ENCODE measurements at places on chromosomes 13 and 19. TPM values are rescaled to one million over a fixed set of nuclear protein-coding genes. Genes with fewer than 3 reads are reported as not detected.

DNA sequence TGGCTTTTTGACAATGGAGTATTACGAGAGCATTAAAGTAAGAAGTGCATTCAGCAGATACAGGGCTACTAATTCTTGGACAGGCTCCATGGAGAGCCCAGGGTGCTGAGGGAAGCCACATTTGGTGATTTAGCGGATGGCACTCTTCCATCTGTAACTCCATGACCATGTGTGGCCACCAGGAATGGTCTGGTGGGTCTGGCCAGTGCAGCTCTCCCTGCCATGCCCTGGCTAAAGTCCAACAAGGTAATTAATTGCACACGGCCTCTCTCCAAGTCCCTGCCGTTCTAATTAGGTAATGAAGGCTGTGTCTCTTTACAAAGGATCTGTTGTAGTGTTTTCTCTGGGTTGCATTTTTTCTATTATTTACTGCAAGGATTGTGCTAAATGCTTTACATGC lies 4.3 kb upstream of the ZFR2 start:
- ATAC-seq, result no peak

DNA sequence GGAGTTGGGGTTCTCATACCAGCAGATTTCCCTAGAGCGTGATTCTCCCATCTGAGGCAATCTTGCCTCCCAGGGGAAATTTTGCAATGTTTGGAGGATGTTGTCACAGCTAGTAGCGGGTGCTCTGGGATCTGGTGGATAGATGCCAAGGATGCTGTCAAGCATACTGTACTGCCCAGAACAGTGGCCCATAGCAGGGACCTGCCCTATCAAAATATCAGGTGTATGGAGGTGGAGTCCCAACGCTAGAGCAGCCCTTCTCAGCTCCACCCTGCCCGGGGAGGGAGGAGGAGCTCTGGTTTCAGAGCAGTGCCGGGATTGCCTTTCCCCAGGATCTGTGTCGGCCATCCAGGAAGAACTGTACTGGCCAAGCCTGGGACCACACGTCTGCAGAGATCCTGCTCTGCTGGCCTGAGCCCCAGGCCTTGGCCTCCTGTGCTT lies 10.9 kb upstream of the QTRT1 start:
- ATAC-seq, result peak; percentile 23

DNA sequence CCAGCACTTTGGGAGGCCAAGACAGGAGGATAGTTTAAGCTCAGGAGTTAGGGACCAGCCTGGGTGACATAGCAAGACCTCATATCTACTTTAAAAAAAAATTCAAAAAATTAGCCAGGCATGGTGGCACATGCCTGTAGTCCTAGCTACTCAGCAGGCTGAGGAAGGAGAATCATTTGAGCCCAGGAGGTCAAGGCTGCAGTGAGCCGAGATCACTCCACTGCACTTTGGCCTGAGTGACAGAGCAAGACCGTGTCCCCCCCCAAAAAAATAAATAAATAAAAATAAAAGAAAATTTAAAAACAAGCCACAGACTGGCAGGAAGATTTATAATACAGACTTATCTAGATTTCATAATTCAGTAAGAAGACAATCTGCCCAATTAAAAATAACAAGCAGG lies 14.8 kb downstream of the PSPC1 start:
- ATAC-seq, result no peak

DNA sequence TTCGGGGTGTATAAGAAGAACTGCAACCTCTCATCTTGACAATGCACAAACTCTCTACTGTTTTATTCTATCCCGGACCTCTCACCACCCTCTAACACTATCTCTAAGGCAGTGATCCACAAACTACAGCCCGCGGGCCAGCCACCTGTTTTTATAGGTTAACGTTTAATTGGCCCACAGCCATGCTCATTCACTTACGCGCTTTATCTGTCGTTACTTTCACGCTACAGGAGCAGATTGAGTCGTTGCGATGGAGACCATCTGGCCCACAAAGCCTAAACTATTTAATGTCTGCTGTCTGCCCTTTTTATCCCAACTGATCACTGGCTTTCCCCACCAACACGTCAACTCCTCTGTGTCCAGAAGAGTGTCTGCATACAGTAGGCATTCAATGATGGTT lies 158.9 kb downstream of the CACNA1A start:
- ATAC-seq, result no peak

- ATAC-seq, result no peak
Measured at GRCh38 chr19:35843676-35844481, 8.4 kb downstream of the NPHS1 start.

DNA sequence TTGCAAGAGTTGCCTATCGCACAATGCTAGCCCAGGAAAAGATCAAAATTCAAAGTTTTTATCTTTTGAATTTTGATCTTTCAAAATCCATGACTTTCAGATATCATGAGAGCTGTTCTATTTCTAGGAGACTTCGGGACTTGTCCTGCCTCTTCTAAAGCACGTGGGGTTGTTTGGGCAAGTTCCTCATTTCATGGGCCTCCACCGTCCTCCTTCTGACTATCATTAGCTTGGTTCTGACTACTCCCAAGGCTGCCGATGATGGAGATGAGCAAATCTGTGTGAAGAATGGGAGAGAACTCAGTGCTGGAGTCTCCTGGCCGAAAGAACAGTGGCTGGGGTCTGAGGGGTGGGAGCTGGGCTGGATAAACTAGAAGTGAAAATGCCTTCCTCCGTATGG lies 86.5 kb downstream of the COL4A1 start:
- ATAC-seq, result no peak

GRCh38 chr13:110360598-110360997 lies 53.5 kb downstream of the COL4A2 start:
- ATAC-seq, result no peak

DNA sequence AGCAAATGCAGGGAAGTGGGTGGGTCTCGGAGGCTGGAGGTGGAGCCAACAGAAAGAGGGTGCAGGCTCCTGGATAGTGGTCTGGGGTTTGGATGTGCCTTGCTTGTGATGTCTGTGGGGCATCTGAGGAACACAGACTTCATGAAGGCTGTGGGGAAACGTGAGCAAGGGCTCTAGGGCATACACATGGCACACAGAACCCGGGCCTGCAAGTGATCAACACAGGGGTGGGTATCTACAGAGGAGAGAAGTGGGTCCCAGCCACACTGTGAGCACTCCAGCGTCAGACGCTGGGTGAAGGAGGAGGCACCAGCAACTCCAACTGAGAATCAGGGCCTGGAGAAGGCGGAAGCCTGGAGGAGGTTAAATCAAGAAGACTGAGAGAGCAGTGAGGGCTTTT lies 5.4 kb upstream of the UBE2M start:
- ATAC-seq, result no peak

GRCh38 chr13:88360761-88361160 lies 689.6 kb downstream of the SLITRK5 start:
- no peak for ATAC-seq

DNA sequence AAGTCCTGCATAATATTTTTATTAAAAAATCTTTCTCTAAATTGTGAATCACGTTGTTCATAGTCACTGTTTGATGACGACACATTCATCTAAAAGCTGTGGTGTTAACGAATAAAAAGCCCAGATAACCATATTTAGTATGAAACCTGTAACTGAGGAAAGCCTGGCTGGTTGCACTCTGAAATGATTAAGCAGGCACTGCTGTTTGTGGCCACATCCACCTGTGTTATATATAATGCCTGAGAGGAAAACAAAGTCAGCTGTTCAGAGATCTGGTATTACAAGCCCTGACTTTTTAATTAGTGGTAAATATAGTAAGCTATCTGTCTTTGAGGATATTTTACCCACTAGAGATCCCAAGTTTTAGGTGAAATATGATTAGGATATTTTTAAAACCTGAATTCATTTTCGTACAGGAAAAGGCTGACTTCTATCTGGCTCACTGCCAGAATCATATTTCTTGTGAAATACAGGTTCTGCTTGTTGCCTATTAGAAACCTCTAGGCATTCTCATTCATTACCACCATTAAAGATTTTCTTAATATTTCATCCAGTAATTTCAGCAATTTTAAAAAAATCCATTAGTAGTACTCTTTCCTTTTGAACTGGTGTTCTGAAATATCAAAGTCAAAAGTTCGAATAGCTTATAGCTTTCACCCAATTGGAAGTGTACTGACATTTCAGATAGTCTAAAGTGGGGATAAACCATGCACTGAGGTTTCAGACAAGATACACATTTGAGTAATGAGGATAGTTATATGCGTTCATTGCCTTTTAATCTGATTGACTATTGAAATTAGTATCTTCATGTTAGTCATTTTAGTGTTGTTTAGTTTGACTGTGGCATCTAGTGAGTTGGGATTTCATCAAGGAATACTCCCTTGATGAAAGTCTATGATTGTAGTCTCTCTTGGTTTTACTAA lies 79.7 kb downstream of the LMO7 start:
- no peak for ATAC-seq

- no peak for ATAC-seq
Measured at GRCh38 chr19:3135961-3136683, at the start of gene GNA15. GNA15 (plus strand) TSS chr19:3136033; CDS start chr19:3136451, 418 bp downstream.

DNA sequence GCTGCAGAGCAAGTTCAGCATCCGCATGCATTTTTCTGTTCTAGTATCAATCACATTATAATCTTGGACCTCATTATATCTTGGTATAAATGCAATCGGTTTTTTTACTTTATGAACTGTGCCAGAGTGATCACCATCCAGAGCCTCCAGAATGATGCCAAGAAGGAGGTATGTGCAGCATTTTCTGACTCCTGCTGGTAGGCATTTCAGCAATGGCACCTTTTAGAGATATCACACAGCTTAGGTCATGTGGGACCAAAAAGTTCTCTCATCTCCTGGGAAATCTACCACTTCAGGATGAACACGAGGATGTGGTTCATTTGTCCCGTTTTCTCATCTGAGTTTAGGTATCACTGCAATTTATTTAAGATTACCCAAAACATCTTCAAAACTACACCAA lies 220.4 kb downstream of the VWA8 start:
- ATAC-seq, result no peak

DNA sequence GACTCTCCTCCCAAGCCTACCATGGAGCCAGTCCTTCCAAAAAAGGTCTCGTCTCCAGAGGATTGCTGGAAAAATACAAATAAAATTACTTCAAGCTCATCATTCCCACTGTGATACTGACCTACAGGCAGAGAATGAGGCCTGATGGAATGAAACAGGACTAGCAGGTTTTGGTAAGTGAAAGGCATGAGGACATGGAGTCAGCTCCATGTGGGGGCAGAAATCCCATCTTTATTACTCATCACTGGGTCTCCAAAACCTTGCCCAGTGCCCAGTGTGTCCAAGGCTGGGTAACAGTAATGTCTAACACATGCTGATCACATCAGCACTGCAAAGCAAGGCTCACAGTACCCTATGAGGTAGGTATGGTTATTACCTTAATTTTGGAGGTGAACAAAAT lies 235.4 kb downstream of the DNAJC15 start:
- no peak for ATAC-seq

DNA sequence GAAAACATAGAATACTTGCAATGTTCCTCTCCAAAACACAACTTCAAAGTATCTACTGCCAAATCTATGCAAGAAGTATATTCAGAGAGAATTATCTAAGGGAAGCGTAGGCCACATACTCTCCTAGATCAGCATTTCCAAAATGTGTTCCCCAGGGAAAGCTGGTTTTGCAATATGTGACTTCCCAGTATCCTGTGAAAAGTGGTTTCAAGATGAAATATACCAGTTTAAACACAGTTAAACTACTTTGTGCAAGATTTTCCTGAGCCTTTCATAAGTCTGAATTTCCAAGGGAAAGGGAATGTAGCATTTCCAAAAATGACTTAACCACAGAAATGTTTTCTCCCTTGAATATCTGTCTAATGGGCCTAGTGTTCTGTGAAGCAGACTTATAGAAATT lies 7.6 kb downstream of the STARD13 start:
- peak; percentile 54 for ATAC-seq

DNA sequence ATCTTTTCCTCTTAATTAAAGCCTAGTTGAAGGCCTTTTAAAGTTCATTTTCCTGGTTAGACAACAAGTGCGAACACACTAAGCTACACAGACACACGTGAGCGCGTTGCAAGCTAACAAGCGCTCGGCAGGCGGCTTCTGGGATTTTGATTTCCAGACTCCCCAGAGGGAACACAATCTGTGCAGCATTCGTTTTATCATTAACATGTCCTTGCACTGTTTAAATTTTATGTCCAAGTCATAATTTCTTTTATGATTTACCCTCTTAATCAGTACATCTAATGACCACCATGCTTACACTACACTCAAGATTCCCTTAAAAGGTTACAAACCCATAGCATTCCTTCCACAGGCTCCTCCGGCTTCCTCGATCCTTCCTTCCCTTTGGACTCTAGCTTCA lies 16.8 kb downstream of the COL4A1 start:
- no peak for ATAC-seq

DNA sequence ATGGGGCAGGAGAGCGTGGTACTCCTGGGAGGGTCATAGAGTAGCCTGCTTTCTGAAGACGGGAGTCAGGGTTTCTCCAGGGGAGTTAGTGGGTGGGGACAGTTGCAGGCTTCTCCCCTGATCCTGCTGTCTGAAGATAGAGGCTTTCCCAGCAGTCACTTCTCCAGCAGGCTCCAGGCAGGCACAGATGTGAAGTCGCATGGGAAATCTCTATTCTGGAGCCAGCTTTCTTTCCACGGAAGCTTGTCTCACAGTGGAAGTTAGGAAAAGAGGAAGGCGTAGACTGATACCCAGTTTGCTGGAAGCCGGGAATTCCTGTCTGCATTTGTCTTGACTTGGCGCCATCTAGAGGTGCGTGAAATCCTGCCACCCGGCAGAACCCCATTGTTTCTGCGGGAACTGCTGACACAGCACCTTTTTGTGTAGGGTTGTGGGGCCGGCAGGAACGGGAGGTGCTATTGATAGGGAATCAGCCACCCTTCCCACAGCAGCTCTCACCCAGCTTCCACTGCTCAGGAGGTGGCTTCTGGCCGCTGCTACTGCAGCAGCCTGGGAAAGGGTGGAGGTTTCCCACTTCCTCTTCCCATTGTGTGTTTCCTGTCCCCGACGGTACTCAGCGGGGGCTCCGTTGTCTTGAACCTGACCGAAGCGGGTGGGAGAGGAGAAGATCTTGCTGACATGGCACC lies 28.5 kb upstream of the NPAS1 start:
- ATAC-seq, result peak; percentile 89

DNA sequence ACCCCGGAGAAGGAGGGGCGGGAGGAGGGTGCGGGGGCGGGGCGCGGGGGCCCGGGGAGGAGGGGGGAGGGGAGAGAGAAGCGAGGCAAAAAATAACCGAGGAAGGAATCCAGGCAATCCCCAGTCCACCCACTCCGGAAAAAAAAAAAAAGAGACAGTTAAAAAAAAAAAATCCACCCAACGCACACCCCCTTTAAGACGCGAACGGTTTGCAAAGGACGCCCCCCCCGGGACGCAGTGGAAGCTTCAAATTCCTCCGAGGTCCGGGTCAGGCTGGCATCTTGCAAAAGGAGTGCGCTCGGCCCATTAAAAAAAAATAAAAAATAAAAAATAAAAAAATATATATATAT lies at the start of gene CACNA1A:
Gene CACNA1A (minus strand): TSS at position 9 of the 350 bp plus-strand sequence. CDS start 255 bp downstream, outside the sequence.
- no peak for ATAC-seq

PROZ gene
- total RNA-seq, result not detected

CD209 gene
- total RNA-seq, result 11.4 TPM

INAFM1 gene
- total RNA-seq, result 9.8 TPM

SERTM1 gene
- not detected for total RNA-seq

F10 gene
- total RNA-seq, result 51.7 TPM

CCNA1 gene
- 2.2 TPM for total RNA-seq

RYR1 gene
- total RNA-seq, result 0.82 TPM

ZNF491 gene
- total RNA-seq, result 1.8 TPM

DMKN gene
- 5.6 TPM for total RNA-seq

ZNF540 gene
- 5.4 TPM for total RNA-seq

All from gastroesophageal sphincter (tissue), 4 donors.